ELR (cell line): ENCODE measurements at places on chromosomes 1 and 21.
A peak's percentile ranks its signal among the peaks of the same experiment; 100 is the strongest.

DNA sequence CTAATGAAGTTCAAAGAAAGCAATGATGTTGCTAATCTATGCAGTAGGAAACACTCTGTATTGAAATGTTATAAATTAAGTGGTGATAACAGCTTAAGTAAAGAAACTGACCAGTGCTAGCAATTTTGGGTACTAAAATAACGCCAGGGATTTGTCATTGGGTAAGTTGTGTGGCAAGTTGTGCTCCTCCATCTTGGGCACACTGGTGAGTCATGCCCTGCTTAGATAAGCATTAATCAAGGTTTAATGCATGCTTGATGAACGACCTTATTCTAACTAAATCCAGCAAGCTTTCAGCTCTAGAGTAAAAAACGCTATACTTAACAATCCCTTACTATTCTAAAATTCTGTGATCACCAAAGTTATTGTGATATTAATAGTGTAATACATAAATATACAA lies 25.2 kb downstream of the VAMP4 start:
- peak; percentile 30 for DNase-seq

DNA sequence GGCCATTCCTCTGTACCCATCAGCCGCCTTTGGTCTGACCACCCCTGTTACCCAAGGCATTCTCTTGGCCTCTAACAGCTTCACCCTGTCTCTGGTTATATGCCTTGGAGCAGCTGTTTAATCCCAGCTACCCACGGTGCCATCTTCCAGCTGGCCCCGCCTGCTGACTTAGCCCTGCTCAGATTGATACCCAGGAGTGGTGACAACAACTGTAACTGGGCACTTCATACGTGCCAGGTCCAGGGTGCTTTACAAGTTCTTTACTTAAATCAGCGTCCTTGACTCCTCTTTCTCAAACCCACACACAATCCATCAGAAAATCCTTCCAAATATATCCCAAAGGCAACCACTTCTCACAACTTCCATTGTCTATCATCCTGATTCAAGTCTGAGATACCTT lies 37.2 kb upstream of the HMGB4 start:
- DNase-seq = no peak

- DNase-seq = peak; percentile 51
Observed at GRCh38 chr21:17270229-17270628, 242.6 kb upstream of the CXADR start.

DNA sequence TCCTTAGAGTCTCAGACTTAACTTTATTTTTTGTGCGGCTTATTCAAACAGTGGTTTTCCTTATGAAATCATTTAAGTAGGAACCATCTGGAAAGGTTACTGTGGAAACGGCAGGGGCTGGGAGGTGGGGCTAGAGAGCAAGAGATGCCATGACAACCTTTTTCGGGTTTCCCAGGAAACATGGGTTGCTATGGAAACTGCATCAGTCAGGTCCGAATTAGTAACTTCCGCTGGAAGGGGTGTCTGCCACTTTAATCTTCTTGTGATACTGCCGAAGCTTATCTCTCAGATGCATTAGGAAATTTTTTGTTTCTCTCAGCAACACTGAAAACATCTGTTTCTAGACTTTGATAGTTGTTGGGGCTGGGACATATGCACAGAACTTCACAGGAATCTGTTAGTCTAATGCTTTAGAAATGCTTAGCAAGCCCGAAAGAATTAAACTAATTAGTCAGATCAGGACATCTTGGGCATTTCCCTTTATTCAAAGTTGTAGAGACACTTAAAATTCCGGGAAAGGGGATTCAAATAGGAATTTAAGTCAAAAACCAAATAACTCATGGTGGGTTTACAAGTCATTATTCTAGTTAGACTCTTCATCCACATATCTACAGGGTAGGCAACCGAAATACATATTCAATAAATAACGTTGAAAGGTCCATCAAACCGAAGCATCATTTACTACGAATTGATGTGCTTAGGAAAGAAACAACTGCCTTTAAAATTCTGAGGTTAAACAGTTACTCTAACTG lies 2.6 kb downstream of the KCNA3 start:
- peak; percentile 10 for DNase-seq

GRCh38 chr1:92705446-92705845 lies 79.5 kb downstream of the EVI5 start:
- DNase-seq = peak; percentile 4

- peak; percentile 49 for DNase-seq
Observed at GRCh38 chr1:92485381-92486250, 1.1 kb downstream of the GFI1 start.

DNA sequence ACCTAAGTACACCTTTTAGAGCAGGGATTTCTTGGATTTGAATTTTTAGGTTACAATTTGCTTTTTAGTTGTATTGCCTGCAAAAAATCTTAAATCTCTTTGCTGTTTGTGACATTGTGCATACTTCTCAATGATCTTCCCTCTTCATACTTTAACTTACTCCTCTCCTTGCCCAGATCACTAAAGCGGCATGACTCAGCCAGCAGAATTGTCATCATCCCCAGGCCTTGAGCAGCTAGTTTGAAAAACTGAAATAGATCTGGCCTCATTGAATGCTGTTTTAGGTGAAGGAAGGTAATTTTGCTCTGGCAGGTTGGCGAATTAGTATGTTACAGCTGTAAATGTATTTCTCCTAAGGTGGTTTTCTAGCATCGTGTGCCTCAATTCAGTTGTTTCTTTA lies 145.9 kb downstream of the RYR2 start:
- no peak for DNase-seq

DNA sequence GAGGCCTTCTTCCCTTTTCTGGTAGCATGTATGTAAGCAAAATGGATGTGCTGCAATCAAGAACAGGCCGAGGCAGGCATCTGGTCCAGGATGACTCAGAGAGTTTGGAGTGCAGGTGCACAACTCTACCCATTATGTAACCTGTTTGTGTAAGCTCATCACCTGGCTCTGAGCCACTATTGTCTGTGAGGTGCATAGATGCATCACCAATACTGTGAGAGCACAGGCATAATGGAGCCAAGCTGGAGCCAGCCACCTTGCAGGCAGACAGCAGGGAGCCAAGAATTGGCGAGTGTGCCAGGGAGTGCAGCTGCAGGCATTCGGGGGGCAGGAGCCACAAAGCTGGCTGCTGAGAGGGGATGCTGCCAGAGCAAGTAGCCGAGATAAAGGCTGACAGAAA lies 549.9 kb upstream of the RGS18 start:
- peak; percentile 4 for DNase-seq

DNA sequence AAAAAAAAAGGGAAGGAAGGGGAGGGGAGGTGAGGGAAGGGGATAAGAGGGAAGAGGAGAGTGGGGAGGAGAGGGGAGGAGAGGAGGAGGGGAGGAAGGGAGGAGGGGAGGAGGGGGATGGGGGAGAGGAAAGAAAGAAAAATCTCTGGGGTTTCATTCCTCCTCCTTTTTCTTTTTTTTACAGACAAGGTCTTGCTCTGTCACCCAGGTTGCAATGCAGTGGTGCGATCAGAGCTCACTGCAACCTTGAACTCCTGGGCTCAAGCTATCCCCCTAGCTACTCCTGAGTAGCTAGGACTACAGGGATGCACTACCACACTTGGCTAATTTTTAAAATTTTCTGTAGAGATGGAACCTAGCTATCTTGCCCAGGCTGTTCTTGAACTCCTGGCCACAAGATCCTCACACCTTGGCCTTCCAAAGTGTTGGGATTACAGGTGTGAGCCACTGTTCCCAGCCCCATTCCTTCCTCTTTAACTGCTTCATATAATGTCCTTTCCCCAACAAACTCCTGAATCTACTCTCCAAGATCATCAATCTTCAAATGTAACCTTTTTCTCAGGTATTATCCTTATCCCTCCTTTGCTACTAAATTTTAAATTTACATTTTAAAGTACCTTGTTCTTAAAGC lies 23.2 kb downstream of the GON4L start:
- no peak for DNase-seq

GRCh38 chr1:17869815-17870214 lies 114.7 kb downstream of the ACTL8 start:
- DNase-seq = no peak

GRCh38 chr1:241639623-241640148 lies 483 bp downstream of the CHML start:
- DNase-seq = peak; percentile 66

GRCh38 chr1:82226186-82226505 lies 425.4 kb downstream of the ADGRL2 start:
- no peak for DNase-seq

DNA sequence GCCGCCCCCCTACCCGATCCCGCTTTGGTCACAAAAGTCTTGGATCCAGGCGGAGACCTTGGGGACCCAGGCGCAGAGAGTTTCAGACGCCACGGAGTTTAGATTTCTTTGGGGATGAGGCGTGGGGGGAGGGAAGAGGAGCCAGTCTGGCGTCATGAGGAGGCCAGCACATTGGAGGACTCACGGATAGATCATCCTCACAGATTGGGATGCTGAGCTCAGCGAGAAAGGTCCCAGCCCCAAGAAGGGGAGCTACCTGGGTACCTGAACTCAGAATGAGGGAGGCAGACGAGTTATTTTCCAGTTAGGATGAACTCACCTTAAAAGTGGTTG lies 393 bp downstream of the ELAPOR1 start:
- peak; percentile 23 for DNase-seq

DNA sequence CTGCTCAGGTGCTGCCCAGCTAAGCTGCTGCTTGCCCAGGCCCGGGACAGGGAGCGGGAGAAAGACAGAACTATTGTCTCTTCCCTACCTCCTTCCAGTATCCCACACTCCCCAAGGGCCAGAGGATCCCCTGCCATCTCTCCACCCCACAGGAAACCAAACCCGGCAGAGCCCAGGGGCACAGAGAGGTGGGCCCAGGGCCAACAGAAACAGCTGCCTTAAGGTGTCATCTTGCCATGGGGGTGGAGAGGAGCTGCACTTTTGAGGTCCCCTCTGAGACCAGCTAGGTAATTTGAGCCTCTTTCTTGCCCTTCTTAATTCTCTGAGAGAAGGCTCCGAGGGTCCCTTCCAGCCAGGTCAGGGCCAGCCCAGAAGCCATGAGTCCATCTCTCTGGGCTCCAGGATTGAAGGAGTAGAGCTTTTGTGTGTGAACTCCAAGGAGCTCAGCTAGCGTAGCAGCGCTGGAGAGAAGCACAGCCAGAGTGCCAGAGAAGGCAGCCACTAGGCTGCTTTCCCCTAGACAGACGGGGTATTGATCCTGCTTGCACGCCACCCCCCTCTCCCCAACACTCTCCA lies 9.7 kb upstream of the GPR61 start:
- DNase-seq = no peak

DNA sequence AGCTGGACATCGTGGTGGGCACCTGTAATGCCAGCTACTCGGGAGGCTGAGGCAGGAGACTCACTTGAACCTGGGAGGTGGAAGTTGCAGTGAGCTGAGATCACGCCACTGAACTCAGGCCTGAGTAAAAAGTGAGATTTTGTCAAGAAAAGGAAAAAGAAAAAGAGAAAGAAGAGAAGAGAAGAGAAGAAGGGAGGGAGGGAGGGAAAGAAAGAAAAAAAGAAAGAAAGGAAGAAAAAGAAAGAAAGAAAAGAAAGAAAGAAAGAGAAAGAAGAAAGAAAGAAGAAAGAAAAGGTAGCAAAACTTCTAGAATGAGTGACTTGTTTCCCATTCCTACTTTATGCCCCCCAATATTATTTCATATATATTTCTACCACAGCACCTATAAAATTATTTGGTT lies 98.8 kb downstream of the UBE2U start:
- DNase-seq = no peak

DNA sequence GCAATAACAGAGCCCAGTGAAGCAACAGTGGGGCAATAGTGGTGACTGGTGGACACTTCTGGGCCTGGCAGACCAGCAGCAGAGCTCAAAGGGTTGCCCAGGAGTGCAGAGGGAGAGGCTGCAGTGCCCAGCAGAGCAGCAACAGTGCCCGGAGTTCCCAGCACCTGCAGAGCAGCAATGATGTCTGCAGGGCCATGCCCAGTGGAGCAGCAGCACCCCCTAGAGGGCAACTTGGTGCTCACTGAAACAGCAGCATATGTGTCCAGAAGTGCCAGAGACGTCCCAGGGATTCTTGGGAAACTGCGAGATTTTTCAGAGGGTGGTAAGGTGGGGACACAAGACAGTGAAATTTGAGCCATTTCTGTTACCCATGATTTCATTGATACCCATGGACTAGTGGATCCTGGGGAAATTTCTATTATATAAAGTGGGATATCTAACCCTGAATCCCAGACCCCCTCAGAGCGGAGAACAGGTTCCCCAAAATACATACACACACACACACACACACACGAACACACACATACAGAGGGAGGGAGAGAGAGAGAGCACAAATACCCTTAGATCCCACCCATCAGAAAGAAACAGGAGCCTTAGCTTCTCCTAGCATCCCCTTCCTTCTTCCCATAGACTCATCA lies 156.9 kb upstream of the GJB5 start:
- DNase-seq = peak; percentile 41

DNA sequence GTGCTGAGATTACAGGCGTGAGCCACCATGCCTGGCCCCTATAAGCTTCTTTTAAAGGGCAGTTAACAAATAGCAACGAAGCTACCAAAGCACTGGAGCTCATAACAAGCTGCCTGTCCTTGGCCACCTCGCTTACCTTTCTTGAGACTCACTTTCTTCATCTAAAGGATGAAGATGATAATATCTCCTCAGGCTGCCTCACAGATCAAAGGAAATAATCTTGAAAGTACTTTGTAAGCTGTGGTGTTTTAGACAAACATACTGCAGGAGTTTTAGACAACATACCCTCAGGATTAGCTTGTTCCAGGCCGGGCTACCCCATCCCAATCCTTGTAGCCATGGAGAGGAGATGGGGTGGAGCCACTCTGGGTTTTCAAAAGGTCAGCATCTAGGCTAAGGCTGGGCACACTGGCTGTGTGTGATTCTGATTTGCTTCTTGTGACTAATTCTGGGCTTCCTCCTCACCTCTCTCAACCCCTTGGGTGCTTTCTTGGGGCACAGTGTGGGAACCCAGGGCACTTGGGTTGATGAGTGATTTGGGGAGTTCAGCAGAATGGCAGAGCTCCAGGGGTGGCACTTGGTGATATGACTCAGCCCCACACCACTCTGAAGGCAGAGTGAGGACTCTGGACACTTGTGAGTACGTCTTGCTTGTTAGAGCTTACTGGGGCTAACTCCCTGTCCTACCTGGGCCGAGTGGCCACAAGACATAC lies 5.2 kb downstream of the GPR25 start:
- DNase-seq = no peak

- peak; percentile 7 for DNase-seq
Observed at GRCh38 chr1:60765204-60765603, 317.2 kb upstream of the NFIA start.

DNA sequence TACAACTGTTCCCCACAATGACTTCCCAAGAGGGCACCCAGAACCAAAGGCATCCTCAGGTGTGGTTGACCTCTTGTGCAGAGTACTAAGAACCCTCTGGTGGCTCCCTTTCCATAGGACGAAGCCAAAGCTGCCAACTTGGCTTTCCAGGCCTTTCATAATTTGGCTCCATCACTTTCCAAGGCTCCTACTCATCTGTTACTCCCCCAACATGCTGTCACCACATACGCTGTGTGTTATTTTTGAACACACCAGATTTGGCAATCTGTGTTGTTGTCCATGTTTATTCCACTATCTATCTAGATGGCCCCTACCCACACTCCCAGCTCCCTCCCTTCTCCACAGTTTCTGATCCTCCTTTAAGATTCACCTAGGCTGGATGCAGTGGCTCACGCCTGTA lies 10.2 kb upstream of the NKAIN1 start:
- DNase-seq = no peak
